ENCODE measurements at places on chromosomes 7 and 10.

GRCh38 chr7:76328389-76328788 is 25.9 kb downstream of the HSPB1 start:
- no peak for DNase-seq

DNA sequence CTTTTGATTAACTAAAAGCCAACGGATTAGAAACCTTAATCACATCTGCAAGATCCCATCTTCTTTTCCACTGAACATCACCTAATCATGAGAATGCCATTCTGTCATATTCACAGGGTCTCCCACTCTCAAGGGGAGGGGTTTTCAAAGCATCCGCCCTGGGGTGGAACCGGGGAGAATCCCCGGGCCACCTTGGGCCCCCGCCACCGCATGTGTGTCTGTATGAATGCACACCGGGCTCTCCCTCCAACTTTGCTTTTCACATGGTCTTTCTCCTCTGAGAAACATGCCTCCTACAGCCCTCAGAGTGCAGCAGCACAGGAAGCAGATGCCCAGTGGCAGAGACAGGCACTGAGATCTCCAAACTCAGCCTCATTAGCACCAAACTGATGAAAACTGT is 233.2 kb upstream of the PPP2R2D start:
- DNase-seq: no peak

DNA sequence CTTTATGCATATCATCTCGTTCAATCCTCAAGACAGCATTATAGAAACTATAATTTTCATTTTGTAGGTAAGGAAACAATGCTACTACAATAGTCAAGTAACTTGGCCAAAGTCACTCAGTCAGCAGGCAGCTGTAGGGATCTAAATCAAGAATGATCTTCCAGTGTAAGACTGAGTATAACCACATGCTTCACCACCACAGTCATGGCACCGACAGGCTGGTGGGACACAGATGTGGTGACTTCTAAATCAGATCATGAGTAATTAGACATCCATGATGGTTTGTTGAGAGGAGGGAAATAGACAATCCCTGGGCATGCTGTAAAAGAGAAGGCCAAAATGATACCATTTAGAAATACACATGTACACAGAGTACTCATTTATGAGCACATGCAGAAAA is 84.1 kb upstream of the ASAH2 start:
- DNase-seq: no peak

GRCh38 chr10:30680908-30681307 is 51.4 kb upstream of the LYZL2 start:
- no peak for DNase-seq

DNA sequence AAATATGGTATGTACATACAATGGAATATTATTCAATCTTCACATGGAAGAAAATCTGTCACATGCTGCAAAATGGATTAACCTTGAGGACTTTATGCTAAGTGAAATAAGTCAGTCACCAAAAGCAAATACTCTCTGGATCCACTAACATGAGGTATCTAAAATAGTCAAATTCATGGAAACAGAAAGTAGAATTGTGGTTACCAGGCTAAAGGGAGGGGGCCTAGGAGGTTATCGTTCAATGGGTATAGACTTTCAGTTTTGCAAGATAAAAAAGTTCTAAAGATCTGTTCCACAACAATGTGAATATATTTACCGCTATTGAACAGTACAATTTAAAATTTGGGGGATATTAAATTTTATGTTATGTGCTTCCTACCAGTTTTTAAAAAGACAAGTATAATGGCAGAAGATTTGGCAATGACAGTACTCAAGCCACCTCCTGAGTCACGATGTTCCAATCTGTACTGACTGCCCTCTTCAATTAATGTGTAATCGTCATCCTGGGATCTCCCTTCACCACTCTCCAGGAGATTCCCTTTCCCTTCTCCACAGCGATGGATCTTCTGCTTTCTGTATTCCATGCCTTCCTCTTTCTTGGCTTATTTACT is 32.3 kb upstream of the IL6 start:
- no peak for DNase-seq

- DNase-seq: no peak
Observed at GRCh38 chr10:4330636-4331035, 495.4 kb upstream of the AKR1E2 start.

- no peak for DNase-seq
Observed at GRCh38 chr7:68613897-68614296, 984.4 kb upstream of the AUTS2 start.

GRCh38 chr10:129416956-129417765 is 49.9 kb upstream of the MGMT start:
- peak; percentile 34 for DNase-seq

- DNase-seq: no peak
Observed at GRCh38 chr7:94421681-94422080, 27.0 kb downstream of the COL1A2 start.

DNA sequence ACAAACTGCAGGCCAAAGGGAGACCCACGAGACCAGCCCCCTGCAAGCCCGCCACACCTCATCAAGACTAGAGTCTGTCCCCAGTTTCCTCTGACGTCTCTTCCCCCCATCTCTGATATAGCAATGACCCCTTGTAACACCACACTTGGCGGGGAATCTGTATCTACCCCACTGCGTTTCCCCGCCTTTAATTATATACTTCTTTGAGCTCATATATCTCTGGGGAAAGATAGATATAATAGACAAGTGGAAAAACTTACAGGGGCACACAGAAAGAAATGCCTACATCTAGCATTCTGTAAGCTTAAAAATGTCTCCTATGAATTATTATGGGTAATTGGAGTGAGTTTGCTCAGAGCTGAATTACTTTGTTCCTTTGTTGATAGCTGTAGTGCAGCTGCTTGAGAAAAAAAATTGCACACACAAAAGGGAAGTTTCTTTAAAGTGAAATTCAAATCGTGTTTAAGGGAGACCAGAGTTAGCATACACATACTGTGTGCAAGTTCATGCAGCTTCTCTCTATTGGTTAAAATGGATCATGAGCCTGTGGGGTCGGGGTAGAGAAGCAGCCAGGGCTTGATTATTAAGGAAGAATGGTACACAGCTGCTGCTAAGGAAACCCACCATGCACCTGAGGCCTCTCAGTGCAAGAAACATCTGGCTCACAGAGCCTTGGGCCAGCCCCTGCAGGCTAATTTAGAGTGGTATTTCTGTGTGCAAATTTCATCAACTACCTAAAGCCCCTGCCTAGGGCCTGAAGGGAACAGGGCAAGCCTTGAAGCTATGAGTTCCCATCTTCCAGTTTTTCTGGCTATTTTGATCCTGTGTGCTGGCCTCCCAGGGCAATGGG is 32.5 kb downstream of the CDCA7L start:
- no peak for DNase-seq

DNA sequence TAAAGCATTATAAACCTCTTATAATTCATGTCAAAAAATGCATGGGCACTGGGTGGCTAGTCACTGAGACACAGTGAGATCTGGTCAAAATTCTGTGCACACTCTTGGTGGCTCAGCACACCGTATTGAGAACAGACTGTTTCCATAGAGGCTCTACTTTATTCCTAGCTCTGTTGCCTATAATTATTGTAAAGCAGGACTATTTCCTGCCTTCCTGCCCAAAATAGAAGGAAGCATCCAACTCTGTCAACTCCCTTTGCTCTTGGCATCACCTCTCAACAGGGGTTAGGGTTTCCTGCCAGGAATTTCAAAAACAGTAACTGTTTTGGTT is 45.1 kb downstream of the PTN start:
- DNase-seq: no peak

DNA sequence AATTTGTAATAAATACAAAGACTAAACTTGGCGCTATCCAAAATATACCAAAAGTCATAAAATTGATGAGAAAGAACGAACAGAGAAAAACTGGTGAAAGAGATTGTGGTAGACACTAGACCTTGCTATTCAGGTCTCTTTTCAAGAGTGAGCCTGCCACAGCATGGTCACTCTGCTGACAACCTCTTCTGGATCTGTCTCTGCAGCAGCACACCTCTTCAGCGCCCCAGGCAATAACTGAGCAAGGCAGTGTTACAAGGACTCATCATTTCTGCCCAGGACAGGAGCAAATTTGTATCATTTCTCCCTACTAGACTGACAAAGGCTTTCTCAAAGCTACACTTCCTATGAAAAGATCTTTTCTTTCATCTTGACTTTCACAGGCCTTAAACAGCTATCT is 976.0 kb downstream of the DNAJB9 start:
- no peak for DNase-seq

DNA sequence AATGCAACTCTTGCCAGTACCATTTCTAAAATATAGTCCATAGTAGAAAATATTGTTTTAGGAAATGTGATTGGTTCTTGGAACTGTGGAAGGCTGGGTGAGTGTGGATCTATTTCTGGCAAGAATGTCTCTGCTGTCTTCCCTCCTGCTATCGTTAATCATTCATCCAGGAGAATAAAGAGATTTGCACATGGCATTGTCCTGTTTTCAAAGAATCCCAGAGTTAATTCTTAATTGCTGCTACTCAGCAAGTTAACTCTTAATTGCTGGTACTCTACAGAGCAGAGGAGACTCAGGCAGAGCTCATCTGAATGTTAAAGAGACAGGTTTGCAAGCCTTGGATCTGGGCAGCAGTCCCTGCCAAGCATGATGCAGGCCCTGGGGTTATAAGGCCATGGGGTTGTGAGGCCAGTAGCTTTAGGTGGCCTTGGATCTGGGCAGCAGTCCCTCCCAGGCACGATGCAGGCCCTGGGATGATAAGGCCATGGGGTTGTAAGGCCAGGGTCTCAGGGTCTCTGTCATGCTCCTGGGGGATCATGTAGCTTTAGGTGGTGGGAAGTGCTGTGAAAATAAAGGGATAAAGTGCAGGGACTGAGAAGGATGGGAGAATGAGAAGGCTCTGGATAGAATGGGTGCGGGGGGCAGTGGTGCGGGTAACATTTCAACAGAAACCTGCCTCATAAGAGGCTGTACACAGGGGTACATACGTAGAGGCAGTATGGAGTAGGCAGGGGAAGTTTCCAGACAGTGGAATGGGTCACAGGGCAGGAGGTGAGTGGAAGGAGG is 162.3 kb downstream of the SVIL start:
- no peak for DNase-seq

- DNase-seq: no peak
Observed at GRCh38 chr10:25808372-25808771, 125.7 kb upstream of the MYO3A start.

DNA sequence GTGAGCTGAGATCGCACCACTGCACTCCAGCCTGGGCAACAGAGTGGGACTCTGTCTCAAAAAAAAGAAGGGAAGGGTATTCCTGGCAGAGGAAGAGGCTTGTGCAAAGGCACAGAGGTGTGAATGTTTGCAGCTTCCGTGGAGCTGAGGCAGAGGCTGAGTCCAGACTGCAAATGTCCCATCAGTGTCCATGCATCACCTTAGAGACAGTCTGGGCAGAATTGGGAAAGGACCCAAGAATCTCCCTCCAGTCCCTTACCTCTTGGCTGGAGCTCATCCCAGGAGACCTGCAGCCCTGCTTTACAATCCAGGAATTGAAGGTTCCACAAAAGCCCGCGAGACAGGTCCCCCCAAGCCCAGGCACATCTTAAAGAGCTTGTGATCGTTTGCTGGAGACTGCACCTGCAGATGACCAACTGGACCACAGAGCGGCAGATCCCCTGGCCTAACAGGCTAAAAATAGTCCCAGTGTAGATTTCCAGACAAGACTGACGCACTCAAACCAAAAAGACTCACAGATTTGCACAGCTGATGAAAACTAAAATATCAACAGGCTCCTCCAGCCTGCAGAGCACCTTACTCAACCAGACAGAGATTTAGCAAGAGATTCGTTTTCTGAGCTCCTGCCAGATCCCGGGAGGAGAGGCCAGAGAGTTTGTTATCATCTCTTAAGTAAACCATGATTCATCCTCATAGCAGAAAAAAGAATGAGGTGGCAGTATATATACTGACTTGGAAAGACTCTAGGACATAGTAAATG is 22.9 kb upstream of the NANOS1 start:
- peak; percentile 100 for DNase-seq

GRCh38 chr10:50990568-50991455 is 83.5 kb upstream of the PRKG1 start:
- peak; percentile 91 for DNase-seq

GRCh38 chr7:131501422-131501821 is 55.0 kb downstream of the PODXL start:
- peak; percentile 83 for DNase-seq

DNA sequence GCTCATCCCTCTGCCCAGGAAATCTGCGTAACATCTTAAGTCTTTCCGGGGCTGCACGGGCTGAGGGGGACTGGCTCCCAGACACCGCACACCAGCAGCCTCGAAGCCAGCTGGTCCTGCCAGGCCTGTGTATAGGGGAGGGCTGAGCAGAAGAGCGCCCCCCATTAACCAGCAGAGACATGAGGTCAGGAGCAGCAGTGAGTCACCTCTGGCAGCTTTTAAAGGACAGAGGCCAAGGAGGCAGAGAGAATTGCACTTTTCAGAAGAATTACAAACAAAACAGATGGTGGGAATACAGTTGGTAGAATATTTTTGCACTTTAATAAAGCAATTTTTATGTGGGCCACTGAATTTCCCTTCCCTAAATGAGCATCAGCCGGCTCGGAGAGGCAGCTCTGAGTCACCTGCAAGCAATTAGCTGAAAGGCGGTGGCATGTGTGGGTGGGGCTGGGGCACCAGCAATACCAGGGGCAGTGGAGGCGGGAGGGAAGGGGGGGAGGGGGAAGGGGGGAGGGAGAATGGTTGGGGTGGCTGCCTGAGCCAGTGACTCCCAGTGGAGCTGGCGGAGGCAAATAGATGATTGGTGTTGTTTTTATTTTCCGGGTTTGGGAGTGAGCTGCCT is 39.1 kb downstream of the GOLGA7B start:
- DNase-seq: peak; percentile 17

GRCh38 chr7:43754596-43754995 is 3.9 kb upstream of the BLVRA start:
- no peak for DNase-seq

DNA sequence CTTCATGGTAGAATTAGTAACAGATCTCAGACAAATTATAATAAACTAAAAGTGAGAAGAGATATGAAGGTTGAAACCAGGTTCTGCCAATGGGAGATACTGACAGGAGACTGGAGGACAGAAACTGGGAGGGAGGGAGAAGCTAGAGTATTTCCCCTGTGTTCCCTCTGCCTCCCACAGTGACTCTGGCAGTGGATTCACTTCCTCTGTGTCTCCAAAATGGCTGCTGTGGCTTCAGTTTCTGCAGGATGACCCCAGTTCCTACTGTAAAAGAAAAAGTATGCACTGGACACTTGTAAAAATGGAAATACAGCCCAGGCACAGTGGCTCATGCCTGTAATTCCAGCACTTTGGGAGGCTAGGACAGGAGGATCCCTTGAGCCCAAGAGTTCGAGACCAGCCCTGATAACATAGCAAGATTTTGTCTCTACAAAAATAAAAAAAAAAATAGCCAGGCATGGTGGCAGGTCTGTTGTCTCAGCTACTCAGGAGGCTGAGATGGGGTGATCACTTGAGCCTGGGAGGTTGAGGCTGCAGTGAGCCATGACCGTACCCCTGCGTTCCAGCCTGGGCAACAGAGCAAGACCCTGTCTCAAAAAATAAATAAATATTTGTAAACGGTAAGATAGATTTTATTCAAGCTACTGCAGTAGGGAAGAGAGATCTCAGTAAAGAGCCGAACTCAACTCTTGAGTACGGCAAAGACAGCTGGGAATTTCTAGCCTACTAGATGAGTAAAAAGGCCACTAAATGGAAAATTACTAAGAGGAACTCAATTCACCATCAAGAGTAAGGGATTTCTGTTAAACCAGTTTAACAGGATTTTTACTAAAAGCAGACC is 156.6 kb upstream of the TRIM24 start:
- no peak for DNase-seq

GRCh38 chr10:35870665-35871310 is 228.7 kb upstream of the FZD8 start:
- no peak for DNase-seq
